ENCODE measurements at places on chromosomes 1 and 21. TPM values are rescaled to one million over a fixed set of nuclear protein-coding genes. Genes with fewer than 3 reads are reported as not detected.
A peak's percentile ranks its signal among the peaks of the same experiment; 100 is the strongest.

The TEX38 gene
- 0.09 TPM for polyA plus RNA-seq

The CAMSAP2 gene
- 17.9 TPM for polyA plus RNA-seq

The IL19 gene
- not detected for polyA plus RNA-seq

The RPE65 gene
- 1.2 TPM for polyA plus RNA-seq

The FAM110D gene
- polyA plus RNA-seq, result 0.51 TPM

The SRSF10 gene
- 169 TPM for polyA plus RNA-seq

The PROK1 gene
- 0.13 TPM for polyA plus RNA-seq

The WNT3A gene
- not detected for polyA plus RNA-seq

The ARHGAP29 gene
- 10.7 TPM for polyA plus RNA-seq

DNA sequence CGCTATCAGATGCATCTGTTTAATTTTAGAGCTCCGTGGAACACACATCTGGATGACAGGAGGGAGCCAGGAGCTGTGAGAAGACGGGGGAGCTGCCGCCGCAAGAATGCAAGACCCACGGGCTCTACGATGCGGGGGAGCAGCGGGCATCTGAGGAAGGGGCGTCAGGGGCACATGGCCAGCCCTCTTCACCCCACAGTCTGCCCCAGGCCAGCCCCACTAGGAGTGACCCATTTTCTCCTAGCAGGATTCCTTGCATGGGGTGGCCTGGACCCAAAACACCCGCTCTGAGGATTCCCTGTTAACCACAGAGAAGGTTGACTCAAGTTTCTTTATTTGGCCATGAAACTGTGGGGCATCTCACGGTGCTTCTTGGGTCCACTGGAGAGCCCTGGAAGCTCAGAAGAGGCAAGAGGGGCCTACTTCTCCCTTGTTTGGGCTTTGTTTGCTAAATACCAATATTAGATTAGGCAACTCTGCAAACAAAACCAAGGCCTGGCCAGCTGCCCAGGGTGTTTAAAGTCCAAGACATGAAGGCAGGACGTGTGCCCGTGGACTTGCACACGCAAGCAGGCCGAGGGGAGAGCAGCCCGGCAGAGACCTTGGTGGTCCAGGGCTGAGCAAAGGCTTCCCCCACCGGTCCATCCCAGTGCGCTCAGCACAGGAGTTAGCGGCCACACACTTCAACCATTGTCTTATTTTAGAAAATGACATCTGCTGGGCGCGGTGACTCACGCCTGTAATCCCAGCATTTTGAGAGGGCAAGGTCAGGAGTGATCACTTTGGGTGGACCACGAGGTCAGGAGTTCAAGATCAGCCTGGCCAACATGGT is 89.8 kb downstream of the DHRS3 start:
- peak; percentile 90 for DNase-seq

DNA sequence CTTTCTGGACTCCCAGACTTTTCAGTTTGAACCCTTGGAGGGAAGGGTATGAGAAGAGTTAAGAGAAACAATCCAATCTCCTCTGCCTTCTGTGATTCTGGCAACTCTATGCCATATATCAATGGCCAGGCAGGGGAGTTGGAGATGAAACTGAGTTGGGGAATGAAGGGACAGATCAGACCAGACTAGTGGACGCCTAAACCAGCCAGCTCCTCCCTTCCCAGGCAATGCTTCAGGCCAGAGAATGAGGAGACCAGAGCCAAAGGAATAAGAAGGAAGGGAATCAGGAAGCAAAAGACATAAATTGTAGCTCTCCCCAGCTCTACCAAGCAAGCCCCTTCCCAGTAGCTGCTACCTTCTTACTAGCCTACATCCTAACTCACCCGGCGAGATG is 22.7 kb downstream of the PLEKHA6 start:
- DNase-seq, result no peak

GRCh38 chr1:204680461-204680860 is 5.1 kb downstream of the LRRN2 start:
- DNase-seq, result no peak

GRCh38 chr21:14452031-14452726 is 69.2 kb upstream of the HSPA13 start:
- DNase-seq, result no peak

GRCh38 chr21:35857095-35857494 is 203.2 kb downstream of the SETD4 start:
- no peak for DNase-seq

DNA sequence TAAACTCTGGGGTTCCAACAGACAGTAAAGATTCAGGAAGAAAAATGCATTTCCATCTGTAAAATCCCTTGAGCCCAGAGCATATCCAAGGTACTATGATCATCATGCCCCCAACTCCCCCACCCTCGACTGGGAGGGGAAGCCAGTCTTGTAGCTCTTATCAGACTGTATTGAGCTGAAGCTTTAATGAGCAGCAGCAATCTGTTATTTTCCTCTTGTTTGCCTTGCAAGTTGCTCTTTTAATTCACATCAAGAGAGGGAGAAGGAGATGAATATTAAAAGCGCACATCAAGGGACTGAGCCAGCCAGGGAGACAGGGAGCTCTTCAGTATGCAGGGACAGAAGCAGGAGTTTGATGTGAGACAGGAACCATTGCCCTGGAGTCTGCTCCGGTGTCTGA is 52.5 kb upstream of the KCNA3 start:
- DNase-seq, result no peak

DNA sequence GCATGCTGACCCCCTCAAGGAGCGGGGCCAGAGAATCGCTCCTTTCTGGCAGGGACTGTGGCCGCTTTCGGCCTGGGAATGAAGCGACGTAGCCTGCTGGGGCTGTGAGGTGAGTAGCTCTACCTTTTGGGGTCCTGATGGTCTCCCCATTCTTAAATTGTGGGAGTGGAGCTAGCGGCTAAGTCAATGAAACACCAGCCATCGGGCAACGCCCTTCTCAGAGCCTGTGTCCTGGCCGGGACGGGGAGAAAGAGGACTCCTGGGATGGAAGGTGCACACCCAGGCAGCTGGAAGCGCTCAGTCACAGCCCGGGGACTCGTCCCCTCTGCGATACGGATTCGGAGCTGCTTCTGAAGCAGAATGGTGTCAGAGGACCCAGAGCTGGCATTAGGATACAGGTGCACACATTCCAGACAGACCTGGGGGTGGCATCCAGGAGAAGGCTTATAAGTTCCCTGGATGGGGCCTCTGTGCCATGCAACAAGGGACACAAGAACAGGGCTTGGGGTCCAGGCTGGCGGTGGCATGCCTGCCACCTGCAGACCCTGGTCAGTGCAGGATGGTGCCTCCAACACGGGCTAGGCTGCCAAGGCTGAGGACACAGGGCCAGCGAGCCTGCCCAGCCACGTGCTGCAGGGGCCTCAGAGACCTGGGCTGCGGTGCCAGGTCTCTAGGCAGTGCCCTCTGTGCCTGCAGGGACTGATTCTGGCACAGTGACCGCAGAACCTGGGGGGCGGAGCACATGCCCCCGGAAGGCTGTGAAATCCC is 945 bp upstream of the WNT9A start:
- DNase-seq, result peak; percentile 37

GRCh38 chr1:32388641-32389040 is 5.6 kb downstream of the BSDC1 start:
- no peak for DNase-seq

- DNase-seq, result no peak
These were observed 107.6 kb downstream of the NOS1AP start for GRCh38 chr1:162177126-162177525.

GRCh38 chr1:26035959-26036755 is 9.8 kb downstream of the SLC30A2 start:
- DNase-seq, result peak; percentile 88

Measured in large intestine (tissue), 12 donors.